A549 treated with Mapracorat at 1 μM for 4 hours (cell line): ENCODE measurements at places on chromosomes 12 and 14. TPM values are rescaled to one million over a fixed set of nuclear protein-coding genes. Genes with fewer than 3 reads are reported as not detected.

Gene COX8C
- not detected in 5 replicates for total RNA-seq

Gene CLEC1B
- not detected in 5 replicates for total RNA-seq

Gene OR6C2
- not detected in 5 replicates for total RNA-seq

Gene BDKRB1
- total RNA-seq: 0.30 to 0.68 TPM (median 0.47 TPM) in 5 replicates

Gene KRT3
- total RNA-seq: 0.06 to 0.11 TPM in 2 of 5 replicates, not detected in the others

Gene SLC4A8
- total RNA-seq: 0.57 to 1.7 TPM (median 1.3 TPM) in 5 replicates

Gene LRRC74A
- not detected in 5 replicates for total RNA-seq

Gene ADAM20
- total RNA-seq: not detected in 5 replicates

Gene A2M
- total RNA-seq: 0.03 to 0.08 TPM (median 0.08 TPM) in 3 of 5 replicates, not detected in the others

Gene SGPP1
- 10.7 to 16.1 TPM (median 14.8 TPM) in 5 replicates for total RNA-seq

Gene ESPL1
- 15.5 to 21.8 TPM (median 19.0 TPM) in 5 replicates for total RNA-seq

Gene NELL2
- total RNA-seq: 0.11 to 0.13 TPM in 2 of 5 replicates, not detected in the others

Gene PTCSC3
- total RNA-seq: not detected in 5 replicates

Gene PXN
- total RNA-seq: 189 to 221 TPM (median 211 TPM) in 5 replicates

Gene ADAMTS20
- not detected in 5 replicates for total RNA-seq

Gene PFDN5
- 476 to 584 TPM (median 513 TPM) in 5 replicates for total RNA-seq

Gene L2HGDH
- 8.0 to 12.2 TPM (median 9.8 TPM) in 5 replicates for total RNA-seq

Gene AQP6
- 0.11 TPM in 1 of 5 replicates, not detected in the others for total RNA-seq

Gene TCHP
- 13.4 to 17.0 TPM (median 15.8 TPM) in 5 replicates for total RNA-seq

Gene PDE3A
- total RNA-seq: 2.3 to 3.9 TPM (median 3.1 TPM) in 5 replicates

Gene TRHDE
- total RNA-seq: 0.02 to 0.24 TPM (median 0.09 TPM) in 5 replicates

Gene ASPG
- total RNA-seq: 0.13 to 0.72 TPM in 2 of 5 replicates, not detected in the others

Gene ALKBH1
- total RNA-seq: 14.4 to 15.9 TPM (median 14.9 TPM) in 5 replicates
